ENCODE measurements at places on chromosomes 16 and 17.

GRCh38 chr16:48479329-48479728 is 94.1 kb upstream of the SIAH1 start:
- no peak for DNase-seq

DNA sequence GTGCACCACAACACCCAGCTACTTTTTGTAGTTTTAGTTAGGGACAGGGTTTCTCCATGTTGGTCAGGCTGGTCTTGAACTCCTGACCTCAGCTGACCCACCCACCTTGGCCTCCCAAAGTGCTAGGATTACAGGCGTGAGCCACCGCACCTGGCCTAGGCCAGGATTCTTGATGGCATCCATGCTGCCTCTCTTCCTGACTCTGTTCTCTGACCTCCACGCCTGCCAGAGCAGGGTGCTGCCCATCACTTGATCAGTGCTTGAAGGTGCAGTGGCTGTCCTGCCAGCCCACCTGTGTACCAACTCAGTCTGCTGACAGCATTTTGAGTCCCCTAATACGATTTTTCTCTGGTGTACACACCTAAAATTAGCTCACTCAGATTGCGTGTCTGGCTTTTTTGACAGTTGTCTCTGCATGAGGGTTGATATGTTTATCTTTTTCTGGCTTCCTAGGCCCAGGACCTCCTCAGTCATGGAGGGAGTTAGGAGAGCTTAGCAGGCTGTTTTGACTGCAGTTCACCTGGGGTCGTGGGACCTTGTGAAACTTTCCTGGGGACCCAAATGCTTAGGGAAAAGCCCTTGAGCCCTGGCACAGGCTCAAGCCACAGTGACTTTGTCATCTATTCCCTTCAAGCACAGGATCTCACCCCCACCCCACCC is 5.9 kb downstream of the HAS3 start:
- no peak for DNase-seq

DNA sequence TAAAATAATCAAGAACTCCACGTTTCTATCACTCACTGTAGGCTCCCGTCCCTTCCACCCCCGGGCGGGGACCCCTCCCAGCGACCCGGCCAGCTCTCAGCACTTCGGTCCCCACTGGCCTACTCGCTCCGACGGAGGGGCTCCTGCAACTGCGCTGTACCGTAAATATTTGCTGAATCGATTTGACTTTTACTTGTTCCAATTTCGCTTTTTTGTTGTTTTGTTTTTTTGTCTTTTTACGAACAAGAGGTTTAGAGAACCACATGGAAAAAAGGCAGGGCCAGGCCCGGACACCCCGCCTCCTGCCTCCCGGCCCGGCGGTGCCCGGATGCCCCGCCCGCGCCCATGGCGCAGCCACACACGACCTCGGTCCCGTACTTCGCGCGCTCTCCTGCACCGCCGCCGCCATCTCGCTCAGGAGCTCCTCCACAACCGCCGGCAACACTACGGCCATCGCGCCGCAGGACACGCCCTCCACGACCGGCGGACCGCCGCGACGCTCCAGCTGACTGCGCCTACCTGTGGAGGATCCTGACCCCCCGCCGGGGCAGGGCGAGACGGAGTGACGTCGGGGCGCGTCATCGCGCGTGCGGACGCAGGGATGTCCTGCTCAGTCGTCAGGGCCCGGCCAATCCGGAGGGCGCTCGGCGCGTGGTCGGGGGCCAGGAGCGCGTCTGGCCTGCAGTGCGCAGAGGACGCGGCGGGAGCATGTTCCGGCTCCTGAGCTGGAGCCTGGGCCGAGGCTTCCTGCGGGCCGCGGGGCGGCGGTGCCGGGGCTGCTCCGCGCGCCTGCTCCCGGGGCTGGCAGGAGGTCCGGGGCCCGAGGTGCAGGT is at the start of the genes TTC19 and ZSWIM7:
TSS of gene TTC19 (plus strand) at position 684 of the 833 bp plus-strand sequence. CDS start at position 709, 25 bp downstream.
TSS of gene ZSWIM7 (minus strand) at position 564 of the 833 bp plus-strand sequence. CDS start at position 454, 110 bp downstream.
- peak; percentile 65 for DNase-seq

DNA sequence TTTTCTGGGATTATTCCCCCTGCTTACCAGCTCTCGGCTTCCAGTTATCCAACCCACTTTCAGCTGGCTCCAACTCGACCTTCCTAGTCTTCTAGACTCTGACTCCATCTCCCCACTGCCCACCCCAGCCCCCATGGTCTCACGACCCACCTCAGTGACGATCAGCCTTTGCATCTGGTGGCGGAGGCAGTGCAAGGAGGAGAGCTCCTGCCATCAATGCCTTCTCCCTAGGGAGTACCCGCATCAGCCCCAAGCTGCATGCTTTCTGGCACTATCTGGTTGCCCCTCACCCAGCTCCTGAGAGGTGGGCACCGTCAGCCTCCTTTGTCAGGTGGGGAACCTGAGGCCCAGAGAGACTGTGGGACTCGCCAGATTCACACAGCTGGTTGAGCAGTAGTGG is 72.6 kb upstream of the RPL38 start:
- no peak for DNase-seq

DNA sequence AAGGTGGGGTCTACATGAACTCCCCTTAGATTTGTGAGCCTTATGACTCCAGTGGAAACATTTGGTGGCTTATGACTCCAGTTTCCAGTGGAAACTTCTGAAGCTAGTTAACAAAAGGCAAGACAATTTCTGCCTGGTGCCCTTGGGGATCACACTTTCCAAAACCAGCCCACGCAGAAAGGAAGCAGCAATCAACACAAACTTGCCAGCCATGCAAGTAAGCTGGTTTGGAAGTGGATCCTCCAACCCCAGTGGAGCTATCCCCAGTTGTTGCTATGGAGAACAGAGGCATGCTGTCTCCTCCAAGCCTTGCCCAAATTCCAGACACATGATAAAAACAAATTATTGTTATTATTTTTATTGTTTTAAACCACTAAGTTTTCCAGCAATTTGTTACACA is 130.9 kb downstream of the CDH11 start:
- no peak for DNase-seq

DNA sequence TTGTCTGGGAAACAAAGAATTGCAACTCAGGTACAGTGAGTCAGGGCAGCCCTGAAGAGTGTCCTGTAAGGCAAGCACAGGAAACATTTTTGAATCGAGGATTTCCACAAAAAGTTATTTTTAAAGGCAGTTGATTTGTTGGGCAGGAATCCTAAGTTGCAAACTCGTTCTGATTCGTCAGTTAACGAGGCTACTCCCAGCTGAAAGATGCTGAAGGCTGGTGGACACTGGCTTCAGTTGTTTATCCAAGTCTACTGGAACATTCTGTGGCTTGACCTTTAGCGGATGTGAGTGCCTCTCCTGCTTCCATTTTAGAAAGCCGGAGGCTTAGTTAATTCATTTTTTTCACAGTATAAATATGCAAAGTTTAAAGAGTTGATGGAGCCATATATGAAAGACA is 84.2 kb downstream of the KCNJ12 start:
- no peak for DNase-seq

DNA sequence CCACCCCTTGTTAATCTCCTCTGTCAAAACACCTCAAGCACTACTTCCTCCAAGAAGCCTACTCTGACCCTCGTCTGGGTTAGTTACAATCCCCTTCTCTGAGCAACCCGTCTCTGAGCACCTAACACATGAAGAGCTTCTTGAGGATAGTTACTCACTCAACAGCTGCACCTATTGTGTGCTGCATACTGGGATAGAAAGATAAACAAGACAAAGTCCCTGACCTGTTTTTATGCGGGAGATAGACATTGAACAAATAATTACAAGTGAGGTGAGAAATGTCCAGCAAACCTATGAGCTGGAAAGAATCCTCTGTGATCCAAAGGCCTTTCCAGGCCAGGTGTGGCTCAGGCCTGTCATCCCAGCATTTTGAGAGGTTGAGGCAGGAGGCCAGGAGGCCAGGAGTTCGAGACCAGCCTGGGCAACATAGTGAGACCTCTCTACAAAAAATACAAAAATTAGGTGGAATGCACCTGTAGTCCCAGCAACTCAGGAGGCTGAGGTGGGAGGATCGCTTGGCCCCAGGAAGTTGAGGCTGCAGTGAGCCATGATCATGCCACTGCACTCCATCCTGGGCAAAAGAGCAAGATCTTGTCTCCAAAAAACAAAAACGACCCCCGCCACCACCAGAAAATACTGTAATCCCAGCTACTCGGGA is 5.5 kb upstream of the ZNF771 start:
- no peak for DNase-seq

DNA sequence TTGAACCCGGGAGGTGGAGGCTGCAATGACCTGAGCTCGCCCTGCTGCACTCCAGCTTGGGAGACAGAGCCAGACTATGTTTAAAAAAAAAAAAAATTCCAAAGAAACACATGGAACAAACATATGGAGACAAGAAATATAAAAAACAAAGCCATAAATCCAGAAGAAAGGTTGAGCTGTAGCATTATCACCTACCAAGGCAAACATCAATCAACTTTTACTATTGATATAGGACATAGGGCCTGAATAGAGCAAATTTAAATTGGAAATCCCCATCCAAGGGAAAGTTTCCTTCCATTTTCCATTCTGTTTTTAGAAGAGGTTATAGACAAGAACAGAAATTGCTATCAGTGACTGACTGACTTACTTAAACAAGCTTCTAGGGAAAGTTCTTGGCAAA is 56.6 kb downstream of the SSH2 start:
- no peak for DNase-seq
